LNCaP clone FGC (cell line): ENCODE measurements at places on chromosomes 12 and 14.

DNA sequence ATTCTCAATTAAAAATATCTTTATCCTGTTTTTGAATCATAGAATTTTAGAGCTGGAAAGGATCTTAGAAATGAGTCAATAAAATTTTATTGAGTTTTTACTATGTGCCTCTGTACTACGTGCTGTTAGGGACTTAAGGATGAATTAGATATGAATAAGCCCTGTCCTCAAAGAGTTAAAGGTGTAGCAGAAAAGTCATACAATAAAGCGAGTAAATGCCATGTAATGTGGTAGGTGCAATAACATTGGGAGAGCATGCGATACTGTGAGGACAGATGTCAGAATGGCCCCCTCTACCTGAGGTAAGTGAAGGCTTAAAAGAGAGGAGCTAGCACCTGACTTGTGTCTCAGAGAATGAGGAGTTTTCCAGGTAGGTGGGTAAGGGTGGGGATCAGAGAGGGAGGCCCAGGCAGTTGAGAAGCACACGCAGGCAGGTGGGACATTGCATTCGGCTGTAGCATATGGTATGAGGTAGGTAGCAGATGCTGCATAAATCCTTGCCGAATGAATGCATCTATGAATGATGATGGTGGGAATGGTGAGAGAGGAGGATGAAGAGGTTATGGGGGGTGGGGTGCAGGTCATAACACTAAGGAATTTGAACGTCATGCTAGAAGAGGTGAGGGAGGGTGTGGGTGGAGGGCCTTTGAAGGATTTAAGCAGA, 35.4 kb upstream of the ATP23 start:
- no peak for DNase-seq

GRCh38 chr14:90731487-90731886, 84.7 kb downstream of the TTC7B start:
- no peak for DNase-seq

- peak; percentile 84 for DNase-seq
Measured at GRCh38 chr14:59183150-59183549, 5.3 kb upstream of the DAAM1 start.

DNA sequence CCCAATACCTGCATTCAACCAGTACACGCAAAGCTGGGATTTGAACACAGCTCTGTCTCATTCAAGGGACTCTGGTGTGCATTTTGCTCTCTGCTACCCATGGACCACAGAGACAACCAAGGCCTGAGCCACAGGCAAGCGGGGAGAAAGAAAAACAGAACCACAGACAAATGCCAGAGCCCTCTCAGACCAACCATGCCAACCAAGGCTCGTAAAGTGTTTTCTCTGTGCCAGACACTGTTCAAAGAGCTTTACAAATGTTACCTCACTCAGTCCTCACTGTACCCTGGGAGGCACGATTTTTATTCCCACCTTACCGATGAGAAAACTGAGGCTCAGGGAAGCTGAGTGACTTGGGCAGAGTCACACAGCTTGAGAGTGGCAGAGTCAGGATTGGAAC, 32.4 kb upstream of the EML1 start:
- DNase-seq, result no peak

DNA sequence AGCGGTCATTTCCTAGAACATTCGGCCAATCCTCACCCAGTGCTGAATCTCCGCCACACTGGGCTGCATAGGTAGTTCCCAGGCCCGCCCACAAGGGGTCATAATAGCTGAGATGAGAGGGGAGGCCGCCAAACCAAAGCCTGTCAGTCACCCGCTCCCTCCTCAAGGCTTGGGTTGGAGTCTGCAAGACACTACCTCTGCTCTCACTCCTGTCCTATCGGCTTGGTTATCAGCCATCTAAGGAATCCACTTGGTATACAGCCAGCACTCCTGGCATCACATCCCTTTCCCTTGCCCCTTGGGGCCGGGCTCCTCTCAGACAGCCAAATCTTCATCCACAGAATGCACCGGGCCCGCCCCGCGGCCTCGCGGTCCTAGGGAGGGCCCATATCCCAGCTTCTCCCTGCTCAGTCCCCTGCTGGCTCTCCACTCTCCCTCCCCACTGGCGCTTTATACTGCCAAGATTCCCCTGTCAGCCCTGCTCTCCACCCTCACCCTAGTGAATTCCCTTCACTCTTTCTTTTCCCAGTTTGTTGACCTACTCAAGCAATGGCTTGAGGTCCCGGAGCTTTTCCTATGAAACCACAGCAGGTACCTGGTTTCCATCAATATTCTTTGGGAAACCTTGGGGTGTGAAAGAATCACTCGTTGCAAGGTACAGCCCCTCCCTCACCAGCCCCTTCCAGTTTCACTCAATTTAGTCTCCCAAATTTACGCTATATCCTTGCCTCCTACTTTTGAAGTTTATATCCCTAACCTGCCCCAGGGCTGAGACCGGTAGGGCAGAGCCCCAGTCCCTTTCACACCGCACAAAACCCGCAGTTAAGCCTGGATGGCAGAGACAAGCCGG, 1.4 kb downstream of the IFFO1 start:
- DNase-seq, result no peak

GRCh38 chr14:65585216-65585615, 172.7 kb downstream of the FUT8 start:
- no peak for DNase-seq

DNA sequence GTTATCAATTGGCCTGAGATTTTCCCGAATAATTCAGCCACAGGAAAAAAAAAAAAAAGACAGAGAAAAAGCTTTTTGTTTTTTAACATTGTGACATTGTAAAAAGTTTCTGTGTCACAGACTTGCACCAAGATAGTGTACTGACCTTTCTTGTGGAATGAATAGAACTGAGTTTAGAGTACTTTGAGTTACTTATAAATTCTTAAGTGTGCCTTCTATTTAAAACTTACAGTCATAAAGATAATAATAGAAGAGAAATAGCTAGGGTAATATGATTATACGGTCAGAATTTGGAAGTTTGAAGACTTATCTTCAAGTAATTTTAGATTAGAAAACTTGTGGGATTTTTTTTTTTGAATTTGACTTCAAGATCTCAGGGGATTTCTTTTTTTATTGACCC, 88.8 kb downstream of the FGD4 start:
- no peak for DNase-seq

- DNase-seq, result no peak
Measured at GRCh38 chr12:31929027-31929526, 30.1 kb upstream of the RESF1 start.

DNA sequence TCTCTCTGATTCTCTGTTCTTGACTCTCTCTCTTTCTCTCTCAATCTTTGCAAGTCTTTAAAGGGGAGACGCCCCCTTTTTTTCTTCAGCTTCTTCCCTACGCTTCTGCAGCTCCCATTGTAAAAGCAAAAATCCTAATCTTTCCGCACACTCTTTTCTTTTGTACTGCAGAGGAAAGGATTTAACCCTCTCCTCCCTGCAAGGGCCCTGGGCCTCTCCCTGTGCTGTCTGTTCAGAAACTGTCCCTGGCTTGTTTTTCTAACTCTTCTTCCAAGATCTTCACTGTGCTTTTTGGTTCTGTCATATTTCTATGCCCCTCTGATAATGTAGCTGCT, 10.9 kb upstream of the SALL2 start:
- DNase-seq, result no peak
